A549 treated with CpdA at 1 μM for 4 hours (cell line): ENCODE measurements at places on chromosomes 5 and 9. TPM values are rescaled to one million over a fixed set of nuclear protein-coding genes. Genes with fewer than 3 reads are reported as not detected.

The KIF4B gene
- 0.01 to 0.02 TPM (median 0.02 TPM) in 3 of 5 replicates, not detected in the others for total RNA-seq

The ANKRD20A1 gene
- 0.28 to 1.9 TPM (median 0.84 TPM) in 5 replicates for total RNA-seq

The SPINK7 gene
- total RNA-seq, result not detected in 5 replicates

The UBE2B gene
- total RNA-seq, result 53.4 to 85.7 TPM (median 71.5 TPM) in 5 replicates

The MEF2C gene
- total RNA-seq, result 0.06 to 0.07 TPM in 2 of 5 replicates, not detected in the others

The PCDHGA9 gene
- total RNA-seq, result 0.06 to 0.14 TPM (median 0.08 TPM) in 3 of 5 replicates, not detected in the others

The PCDHGB2 gene
- total RNA-seq, result 0.07 to 0.19 TPM (median 0.17 TPM) in 5 replicates

The GABRA6 gene
- total RNA-seq, result not detected in 5 replicates

The CXXC5 gene
- total RNA-seq, result 19.6 to 27.7 TPM (median 26.3 TPM) in 5 replicates

The CSF2 gene
- 0.31 to 0.97 TPM (median 0.47 TPM) in 4 of 5 replicates, not detected in the other for total RNA-seq

The ITK gene
- total RNA-seq, result 0.08 to 0.19 TPM in 2 of 5 replicates, not detected in the others

The IQGAP2 gene
- total RNA-seq, result 1.1 to 1.7 TPM (median 1.3 TPM) in 5 replicates

The NTNG2 gene
- total RNA-seq, result 1.8 to 5.9 TPM (median 2.8 TPM) in 5 replicates

The ANKRD18A gene
- 6.6 to 15.7 TPM (median 10.5 TPM) in 5 replicates for total RNA-seq

The FOXD1 gene
- total RNA-seq, result 13.1 to 19.3 TPM (median 17.6 TPM) in 5 replicates

The PDLIM4 gene
- total RNA-seq, result 0.26 to 0.43 TPM (median 0.35 TPM) in 4 of 5 replicates, not detected in the other

The HARS2 gene
- 34.5 to 44.5 TPM (median 38.9 TPM) in 5 replicates for total RNA-seq

The TMEM215 gene
- total RNA-seq, result not detected in 5 replicates

The CCDC183 gene
- total RNA-seq, result 0.20 to 0.83 TPM (median 0.45 TPM) in 5 replicates

The PLEKHG4B gene
- 0.64 to 0.94 TPM (median 0.69 TPM) in 5 replicates for total RNA-seq

The PGM5 gene
- total RNA-seq, result not detected in 5 replicates

The IL3 gene
- total RNA-seq, result not detected in 5 replicates

The LEAP2 gene
- 0.87 to 1.7 TPM (median 1.5 TPM) in 5 replicates for total RNA-seq

The SPATA31C1 gene
- not detected in 5 replicates for total RNA-seq

The SH3TC2 gene
- 0.23 to 0.87 TPM (median 0.43 TPM) in 5 replicates for total RNA-seq
